Naive B cell (primary cell): ENCODE measurements at places on chromosomes 7 and 10.

DNA sequence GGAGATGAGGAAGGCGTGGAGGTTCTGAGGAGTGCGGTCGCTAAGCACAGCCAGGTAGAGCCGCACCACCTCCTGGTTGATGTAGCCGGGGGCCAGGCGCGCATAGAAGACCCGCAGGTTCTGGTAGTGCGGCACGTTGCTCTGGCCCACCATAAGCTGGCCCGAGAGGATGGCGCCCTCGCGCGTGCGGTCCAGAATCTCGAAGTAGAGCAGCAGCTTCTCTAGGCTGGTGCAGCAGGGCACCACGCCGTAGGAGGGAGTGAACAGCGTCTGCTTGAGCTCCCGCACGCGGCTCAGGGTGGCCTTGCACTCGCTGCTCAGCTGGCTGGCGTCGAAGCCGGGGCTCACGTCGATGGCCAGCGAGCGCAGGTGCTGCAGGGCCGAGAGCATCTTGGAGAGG is 77.8 kb upstream of the TNRC18 start:
- no peaks in the 10 kb centered on the region for H3K4me1 ChIP-seq
- DNase-seq, result no peak
- H3K4me3 ChIP-seq, result no peak overlapping the region

DNA sequence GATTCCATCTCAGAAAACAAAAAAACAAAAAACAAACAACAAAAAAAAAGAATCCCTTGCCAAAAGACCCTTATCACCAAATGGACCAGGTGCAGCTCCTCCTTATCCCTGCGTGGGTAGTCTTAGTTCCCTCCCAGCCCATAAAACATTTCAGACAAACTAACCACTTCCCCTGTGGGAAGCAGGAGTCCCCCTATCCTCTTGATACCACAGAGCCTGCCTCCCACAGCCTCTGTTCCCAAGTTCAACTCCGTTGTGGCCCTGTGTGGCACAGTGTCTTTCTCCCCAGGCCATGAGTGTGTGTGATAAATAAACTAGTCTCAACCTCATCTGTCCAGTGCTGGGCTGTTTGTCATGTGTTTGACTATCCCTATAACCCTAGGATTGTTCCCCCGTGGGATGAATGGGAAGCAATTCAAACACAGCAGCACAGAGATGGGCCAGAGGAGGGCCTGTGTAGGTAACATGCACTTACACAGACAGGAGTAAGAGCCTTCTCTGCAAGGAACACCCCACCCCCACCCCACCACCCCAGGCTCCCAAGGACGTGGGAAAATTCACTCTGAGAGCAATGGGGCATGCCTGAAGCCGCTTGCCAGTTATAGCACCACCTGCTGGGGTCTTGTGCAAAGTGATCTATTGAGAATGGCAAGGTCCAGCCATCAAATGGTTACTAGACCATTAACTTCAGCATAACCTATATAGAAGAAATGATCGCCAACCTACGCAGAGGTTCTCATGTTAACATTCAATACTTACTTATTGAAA is 147.1 kb upstream of the GHITM start:
- H3K27ac ChIP-seq, result no peak overlapping the region
- H3K36me3 ChIP-seq, result no peaks in the 10 kb centered on the region
- H3K4me3 ChIP-seq, result no peak overlapping the region
- no peaks in the 10 kb centered on the region for H3K4me1 ChIP-seq

GRCh38 chr10:87771871-87772500 is 46.0 kb downstream of the ATAD1 start:
- H3K4me1 ChIP-seq, result no peaks in the 10 kb centered on the region
- H3K27ac ChIP-seq, result peak overlapping the region; percentile 86
- peaks cover 22% of the 10 kb centered on the region for H3K36me3 ChIP-seq
- DNase-seq, result peak; percentile 2
- H3K4me3 ChIP-seq, result no peak overlapping the region

DNA sequence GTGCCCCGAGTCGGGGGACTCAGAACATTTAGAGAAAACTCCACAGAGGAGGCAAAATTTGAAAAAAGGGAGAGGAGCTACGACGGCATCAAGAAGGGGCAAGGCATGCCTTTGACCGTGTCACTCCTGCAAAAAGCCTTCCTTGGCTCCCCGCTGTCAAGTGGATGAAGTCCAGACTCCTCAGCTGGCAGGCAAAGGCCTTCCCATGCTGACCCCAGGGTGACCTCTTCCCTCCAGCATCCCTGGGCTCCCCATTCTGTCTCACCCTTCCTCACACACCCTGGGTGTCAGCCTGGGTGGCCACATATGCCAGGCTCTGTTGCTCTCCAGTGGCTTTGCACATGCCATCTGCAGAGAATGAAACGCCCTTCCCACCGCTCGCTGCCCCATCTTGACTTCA is 88.4 kb upstream of the ZMIZ1 start:
- H3K4me3 ChIP-seq, result no peak overlapping the region
- peaks cover 31% of the 10 kb centered on the region for H3K27me3 ChIP-seq
- peaks cover 9% of the 10 kb centered on the region for H3K4me1 ChIP-seq
- DNase-seq, result no peak
- no peaks in the 10 kb centered on the region for H3K36me3 ChIP-seq

DNA sequence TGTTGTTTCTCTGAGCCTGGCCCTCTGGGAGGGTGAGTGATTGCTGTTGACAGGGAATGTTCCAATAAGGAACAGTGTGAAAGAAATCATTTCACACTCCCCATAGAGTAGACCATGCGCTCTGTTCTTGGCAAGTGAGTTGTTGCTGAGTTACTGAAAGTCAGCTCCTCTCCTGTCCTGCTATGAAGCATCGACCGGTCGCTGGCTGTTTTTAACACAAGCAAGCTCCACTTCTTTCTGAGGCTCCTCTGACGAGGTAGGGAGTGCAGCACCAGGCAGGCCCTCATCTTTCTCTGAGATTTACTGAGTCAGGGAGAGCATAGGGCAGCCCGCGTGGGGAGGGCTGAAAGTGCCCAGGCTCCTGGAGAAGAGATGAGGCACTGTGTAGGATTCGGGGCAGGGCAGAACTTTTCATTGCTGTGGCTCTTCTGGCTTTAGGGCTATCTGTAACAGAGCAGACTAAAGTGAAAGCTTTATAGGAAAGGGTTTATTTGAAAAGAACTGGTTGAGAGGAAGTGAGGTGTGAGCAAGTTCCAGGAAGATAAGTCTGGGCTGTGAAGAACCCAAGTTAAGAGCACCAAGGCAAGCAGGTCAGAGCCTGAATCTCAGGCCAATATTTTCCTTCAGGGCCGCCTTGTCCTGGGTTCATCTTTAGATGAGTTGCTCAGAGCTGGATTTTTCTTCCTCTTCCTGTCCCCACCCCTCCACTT is 332.2 kb downstream of the CCSER2 start:
- no peak overlapping the region for H3K27ac ChIP-seq
- DNase-seq, result no peak
- H3K27me3 ChIP-seq, result peaks cover 6% of the 10 kb centered on the region
- peaks cover 6% of the 10 kb centered on the region for H3K4me1 ChIP-seq

DNA sequence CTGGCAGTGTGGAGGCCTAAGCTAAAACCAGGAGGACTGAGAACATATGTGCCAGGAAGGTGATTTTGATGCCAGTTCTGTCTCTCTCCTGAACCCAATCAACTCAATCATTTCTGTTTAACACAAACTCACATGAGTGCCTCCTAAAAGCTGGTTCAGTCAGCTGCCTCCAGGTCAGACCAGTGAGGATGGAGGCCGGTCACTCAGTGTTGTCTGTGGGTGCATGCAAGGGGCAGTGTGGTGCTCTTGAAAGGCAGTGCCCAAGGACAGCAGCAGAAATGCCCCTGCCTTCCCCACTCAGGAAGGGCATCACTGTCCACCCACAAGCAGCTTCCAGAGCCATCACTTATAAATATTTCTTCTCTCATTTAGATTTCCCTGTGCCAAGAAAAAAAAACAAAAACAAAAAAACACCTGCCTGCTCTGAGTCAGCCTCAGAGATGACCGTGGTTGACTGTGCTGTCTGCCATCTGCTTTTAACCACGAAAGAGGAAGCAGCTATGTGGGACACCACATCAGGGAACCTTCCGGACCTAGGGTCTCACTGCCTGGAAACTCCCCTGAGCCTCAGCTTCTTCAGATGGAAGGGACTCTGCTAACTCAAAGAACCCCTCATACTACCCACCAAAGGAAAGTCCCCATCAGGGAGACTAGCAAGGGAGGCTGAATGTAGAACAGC is 39.1 kb downstream of the VOPP1 start:
- H3K4me3 ChIP-seq, result peak overlapping the region; percentile 85
- no peaks in the 10 kb centered on the region for H3K36me3 ChIP-seq
- peak overlapping the region; percentile 100 for H3K27ac ChIP-seq
- H3K27me3 ChIP-seq, result no peaks in the 10 kb centered on the region
- peaks cover 73% of the 10 kb centered on the region for H3K4me1 ChIP-seq

DNA sequence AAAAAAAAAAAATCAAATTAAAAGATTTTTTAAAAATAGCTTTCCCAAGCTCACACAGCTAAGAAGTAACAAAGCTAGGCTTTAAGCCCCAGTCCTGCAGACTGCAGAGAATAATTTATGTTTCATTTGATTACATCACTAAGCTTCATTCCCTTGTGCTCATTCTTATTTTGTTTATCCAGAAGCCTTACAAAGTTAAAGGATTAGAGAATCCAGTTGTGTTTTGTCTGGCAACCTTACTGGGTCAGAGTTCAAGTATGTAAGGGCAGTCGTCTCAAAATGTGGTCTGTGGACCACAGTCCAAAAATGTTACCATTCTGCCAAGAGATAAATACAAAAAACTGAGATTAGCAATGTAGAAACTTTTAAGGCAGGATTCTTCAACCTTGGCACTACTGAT is 32.1 kb upstream of the EZH2 start:
- no peak for DNase-seq
- no peak overlapping the region for H3K27ac ChIP-seq
- H3K4me3 ChIP-seq, result no peak overlapping the region
- H3K36me3 ChIP-seq, result no peaks in the 10 kb centered on the region

GRCh38 chr10:69861251-69862240 is 59.8 kb downstream of the COL13A1 start:
- no peak overlapping the region for H3K4me3 ChIP-seq
- no peaks in the 10 kb centered on the region for H3K4me1 ChIP-seq
- H3K27ac ChIP-seq, result no peak overlapping the region
- no peaks in the 10 kb centered on the region for H3K36me3 ChIP-seq
- peaks cover 18% of the 10 kb centered on the region for H3K27me3 ChIP-seq

DNA sequence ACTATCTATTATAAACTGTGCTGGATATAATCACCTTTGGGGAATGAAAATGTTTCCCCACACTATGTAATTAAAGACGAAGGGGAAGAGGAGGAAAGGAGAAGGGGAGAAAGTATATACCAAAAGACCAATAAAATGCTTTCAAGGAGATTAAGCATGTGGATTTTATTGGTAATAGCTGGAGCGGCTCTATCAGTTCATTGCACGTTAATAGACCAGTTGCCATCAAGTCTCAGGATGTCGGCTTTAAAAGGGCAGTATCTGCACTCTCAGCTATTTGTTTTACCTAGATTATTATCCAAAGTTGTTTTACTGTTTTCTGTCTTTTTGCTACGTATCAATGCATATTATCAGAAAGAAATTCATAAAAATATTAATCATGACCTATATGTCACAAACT is 9.0 kb downstream of the ETV1 start:
- no peak for DNase-seq
- no peaks in the 10 kb centered on the region for H3K4me1 ChIP-seq
- no peaks in the 10 kb centered on the region for H3K36me3 ChIP-seq
- H3K4me3 ChIP-seq, result no peak overlapping the region
- H3K27ac ChIP-seq, result no peak overlapping the region

DNA sequence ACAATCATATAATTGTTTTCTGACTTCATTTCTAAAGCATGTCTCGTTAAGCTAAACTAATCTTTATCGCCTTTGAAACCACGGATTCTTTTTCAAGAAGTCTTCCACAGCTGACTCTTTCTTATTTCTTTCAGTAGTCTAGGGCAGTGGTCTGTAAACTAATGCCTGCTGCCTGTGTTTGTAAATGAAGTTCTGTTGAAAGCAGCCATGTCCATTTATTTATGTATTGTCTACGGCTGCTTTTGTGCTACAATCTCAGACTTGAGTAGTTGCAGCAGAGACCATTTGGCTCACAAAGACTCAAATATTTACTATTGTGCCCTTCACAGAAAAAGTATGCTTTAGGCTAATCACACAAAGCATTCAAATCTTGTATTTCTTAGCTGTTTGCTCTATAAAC is 20.3 kb upstream of the ABLIM1 start:
- H3K36me3 ChIP-seq, result no peaks in the 10 kb centered on the region
- no peak for DNase-seq
- H3K4me3 ChIP-seq, result no peak overlapping the region
- H3K4me1 ChIP-seq, result no peaks in the 10 kb centered on the region

- peaks cover 9% of the 10 kb centered on the region for H3K36me3 ChIP-seq
- no peak overlapping the region for H3K4me3 ChIP-seq
- no peak overlapping the region for H3K27ac ChIP-seq
- no peaks in the 10 kb centered on the region for H3K4me1 ChIP-seq
- no peak for DNase-seq
- no peaks in the 10 kb centered on the region for H3K27me3 ChIP-seq
Observed at GRCh38 chr7:93327006-93327633, 95.0 kb downstream of the VPS50 start.

GRCh38 chr7:81903115-81903514 is 133.3 kb upstream of the HGF start:
- H3K27me3 ChIP-seq, result no peaks in the 10 kb centered on the region
- no peaks in the 10 kb centered on the region for H3K36me3 ChIP-seq
- no peak for DNase-seq
- H3K27ac ChIP-seq, result no peak overlapping the region

DNA sequence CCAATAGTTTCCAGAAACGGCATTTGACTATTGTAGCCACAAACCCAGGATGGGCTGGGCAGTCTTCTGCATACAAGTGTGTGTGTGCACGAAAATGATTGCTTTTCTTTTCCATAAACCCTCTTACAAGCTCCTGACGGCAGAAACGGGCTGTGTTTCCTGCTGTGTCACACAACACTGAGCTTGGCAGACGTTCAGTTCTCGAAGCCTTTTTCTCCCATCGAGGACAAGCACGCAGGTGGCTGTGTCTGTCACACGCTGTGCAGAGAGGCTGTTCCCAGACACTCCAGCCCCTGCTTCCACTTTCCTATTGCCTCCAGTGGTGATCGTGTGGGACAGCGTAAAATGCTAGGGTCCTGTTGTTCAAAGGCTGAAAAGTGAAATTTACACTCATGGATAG is 32.1 kb downstream of the RBAK start:
- no peak for DNase-seq
- H3K27ac ChIP-seq, result no peak overlapping the region
- no peak overlapping the region for H3K4me3 ChIP-seq
- no peaks in the 10 kb centered on the region for H3K36me3 ChIP-seq
- peaks cover 10% of the 10 kb centered on the region for H3K27me3 ChIP-seq

DNA sequence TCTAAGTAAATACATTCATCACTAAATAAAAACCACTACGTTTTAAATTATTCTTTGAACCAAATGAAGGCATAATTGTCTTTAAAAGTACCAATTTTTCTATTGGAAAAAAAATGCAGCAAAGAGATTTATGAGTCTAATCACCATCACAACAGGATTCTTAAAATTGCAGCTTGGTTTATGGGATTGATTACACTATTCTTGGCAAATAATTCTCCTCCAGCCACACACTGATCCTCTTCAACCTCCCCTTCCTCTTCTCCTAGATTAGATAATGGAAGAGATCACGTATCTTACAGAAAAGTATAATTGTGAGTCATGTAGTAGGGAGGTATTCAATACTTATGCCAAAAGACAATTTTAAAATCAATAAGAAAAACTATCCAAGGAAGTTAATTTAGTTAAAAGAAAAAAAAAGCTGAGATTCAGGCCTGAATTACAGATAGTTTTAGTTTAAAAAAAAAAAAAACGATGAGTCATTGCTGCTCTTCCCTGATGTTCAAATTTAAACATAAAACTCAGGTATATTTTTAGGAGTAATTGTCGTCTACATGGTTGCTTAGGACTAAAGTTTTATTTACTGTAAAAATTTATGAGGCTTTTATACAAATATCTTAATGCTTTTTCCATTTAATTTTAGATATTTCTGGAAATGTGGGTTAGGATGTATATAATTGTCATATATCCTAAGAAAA is 133.7 kb upstream of the CDK1 start:
- no peak for DNase-seq
- no peaks in the 10 kb centered on the region for H3K27me3 ChIP-seq
- H3K4me3 ChIP-seq, result no peak overlapping the region
- H3K36me3 ChIP-seq, result no peaks in the 10 kb centered on the region
- no peak overlapping the region for H3K27ac ChIP-seq
